Activated CD4-positive, alpha-beta T cell treated with anti-CD3 and anti-CD28 coated beads, Interleukin-2, amount 50 U/mL, for 4 hours (primary cell): ENCODE measurements at places on chromosomes 6 and 20.
A peak's percentile ranks its signal among the peaks of the same experiment; 100 is the strongest.

DNA sequence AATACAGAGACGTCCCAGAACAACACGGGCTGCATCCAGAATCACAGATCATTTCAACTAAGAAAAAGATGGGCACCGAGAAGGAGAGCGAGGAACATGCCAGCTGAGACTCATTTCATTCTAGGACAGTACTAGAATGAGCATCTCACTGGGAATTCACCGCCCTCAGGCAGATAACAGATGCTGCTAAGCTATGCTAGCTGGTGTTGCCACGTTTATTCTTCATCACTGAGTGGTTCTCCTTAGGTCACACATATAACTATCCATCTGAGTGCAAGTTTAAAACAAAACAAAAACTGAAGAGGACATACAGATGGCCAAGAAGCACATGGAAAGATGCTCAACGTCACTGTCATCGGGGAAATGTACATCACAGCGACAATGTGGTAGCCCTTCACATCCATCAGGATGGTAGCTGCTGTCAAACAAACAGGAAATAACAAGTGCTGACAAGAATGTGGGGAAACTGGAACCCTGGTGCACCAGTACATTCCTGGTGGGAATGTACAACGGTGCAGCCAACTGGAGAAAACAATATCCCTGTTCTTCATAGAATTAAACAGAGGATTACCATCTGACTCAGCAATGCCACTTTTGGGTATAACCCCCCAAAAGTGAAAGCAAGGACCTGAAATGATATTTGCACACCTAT, 97.6 kb downstream of the SLC22A23 start:
- DNase-seq: no peak

DNA sequence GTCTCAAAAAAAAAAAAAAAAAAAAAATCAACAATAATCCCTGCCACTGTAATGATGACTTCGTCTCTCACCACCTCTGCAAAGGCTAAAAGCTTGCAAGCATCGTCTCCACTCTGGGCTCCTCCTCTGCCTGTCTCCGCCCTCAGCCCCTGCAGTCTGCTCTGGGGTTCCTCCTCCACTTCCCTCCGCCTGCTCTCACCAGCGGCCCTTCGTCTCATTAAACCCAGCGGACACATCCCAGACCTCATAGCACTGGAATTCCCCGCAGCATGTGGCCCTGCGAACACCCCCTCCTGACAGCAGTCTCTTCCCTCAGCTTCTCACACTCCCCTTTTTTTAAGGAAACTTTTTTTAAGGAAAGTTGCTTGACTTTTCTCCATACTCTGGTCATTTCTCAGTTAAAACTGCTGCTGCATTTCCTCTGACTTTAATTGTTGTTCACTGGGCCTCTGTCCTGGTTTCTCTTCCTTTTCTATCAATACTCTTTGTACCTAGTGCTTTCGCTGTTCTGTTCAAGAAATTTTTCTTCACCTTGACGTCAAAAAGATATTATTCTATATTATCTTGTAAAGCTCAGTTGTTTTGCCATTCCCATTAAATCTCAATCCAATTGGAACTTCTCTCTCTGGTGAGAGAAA, 70.9 kb upstream of the PLEKHG1 start:
- DNase-seq: no peak

GRCh38 chr6:110400208-110400607, 15.2 kb downstream of the DDO start:
- no peak for DNase-seq

DNA sequence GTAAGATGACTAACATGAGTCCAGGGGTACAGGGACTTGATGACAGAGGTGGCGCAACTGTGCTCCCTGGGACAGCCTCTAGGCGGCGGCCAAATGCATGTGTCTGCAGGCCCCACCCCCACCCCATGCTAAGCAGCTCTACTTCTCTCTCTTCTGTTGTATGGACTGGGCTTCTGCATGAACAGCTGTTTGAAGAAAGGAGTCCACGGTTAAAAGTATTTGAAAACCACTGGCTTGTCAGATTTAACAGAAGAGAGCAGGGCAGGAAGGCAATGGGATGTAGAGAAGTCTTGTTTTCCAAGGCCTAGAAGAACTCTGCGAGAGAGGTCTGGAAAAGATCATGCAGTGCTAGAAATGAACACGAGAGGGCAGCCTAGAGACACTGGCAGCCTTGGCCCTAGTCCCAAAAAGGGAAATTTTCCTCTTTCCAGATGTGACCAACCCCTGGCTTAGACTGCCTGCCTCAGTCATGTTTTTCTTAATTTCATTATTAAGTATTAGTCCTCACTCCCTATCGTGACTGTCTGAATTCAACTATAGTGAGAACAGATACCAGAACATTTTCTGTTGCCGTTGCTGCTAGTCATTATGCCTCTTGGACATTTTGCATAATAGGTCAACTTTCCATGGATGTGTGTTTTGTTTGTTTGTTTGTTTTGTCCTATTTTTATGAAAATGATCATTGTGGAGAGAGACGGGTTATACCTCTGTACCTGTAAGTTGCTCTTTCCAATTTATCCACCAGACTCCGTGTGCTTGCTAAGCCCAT, 265.0 kb downstream of the ADGRG6 start:
- DNase-seq: peak; percentile 49

- DNase-seq: no peak
These were observed 29.5 kb downstream of the CDYL start for GRCh38 chr6:4805553-4806336.

DNA sequence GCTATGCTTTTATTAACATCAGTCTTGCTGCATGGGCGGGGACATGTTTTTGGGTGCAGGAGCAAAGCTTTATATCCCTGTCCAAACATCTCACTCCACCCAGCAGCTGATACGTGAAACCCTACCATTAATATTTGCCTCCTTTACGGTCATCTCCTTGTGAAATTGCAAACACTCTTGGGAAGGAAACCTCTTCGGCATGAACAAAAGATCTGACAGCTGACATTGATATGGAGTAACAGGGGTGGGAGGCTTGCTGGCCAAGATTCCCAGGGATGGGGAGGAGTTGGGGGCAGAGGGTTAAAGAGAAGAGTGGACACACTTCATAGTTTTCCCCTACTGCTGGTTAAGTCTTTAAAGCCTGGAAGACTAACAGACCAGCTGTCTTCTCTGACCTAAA, 22.2 kb upstream of the VEGFA start:
- no peak for DNase-seq

- DNase-seq: no peak
These were observed 19.6 kb downstream of the CYB5R4 start for GRCh38 chr6:83878902-83879644.

GRCh38 chr20:23605867-23606651, at the start of gene CST9:
CST9 (minus strand) TSS chr20:23605917; CDS start chr20:23605864, 53 bp downstream.
- no peak for DNase-seq

DNA sequence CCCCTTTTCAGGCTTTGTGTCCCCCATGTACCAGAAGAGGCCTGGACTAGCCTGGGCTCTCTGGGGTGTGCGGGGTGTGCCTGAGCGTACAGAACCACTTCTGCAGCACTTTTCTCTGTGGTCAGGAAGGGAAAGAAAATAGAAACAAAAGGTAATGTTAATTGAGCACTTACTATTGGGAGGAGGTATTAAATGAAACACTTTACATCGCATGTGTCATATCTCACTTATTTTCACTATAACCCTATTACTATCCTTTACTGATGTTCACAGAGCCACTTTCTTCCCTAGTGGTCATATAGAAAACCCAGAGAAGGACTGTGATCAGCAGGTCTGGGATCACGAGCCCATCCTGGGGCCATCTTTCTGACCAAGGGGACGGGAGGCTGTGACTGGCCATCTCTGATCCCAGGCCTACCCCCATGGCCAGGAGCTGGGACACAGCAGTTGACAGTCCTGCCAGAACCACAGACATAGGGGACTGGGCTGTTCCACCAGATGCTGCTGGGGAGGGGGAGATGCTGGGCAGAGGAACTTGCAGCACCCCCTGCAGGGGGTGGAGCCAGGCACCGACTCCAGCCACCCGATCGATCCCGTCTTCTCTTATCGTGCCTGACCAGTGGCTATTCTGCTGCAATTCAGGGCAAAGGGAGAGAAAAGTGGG, 107.6 kb downstream of the VEGFA start:
- DNase-seq: no peak

DNA sequence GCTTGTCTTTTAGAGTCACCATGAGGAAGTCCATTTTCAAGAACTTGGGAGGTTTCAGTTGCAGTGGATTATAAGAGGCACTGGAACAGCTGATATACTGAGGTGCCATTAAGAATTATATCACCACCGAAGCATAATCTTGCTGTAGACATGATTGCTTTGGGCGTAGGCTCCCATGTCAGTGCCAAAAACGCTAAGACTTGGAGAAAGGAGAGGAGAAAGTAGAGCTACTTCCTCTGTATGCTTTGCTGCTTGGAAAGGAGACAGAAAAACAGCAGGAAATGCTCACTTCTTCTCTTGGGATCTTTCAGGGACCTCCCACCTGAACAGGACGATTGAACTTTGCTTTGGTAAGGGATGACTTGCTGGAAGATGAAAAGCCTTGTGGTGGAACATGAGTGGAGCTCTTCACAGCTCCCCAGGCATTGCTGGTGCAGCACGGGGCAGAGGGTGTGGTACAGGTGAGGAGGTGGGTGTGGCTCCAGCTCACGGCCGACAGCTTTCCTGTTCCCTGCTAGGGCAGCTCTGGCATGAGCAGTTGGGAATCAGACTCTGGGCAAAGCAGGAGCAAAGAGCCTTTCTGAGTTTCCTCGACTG, 190.4 kb upstream of the JAG1 start:
- no peak for DNase-seq

DNA sequence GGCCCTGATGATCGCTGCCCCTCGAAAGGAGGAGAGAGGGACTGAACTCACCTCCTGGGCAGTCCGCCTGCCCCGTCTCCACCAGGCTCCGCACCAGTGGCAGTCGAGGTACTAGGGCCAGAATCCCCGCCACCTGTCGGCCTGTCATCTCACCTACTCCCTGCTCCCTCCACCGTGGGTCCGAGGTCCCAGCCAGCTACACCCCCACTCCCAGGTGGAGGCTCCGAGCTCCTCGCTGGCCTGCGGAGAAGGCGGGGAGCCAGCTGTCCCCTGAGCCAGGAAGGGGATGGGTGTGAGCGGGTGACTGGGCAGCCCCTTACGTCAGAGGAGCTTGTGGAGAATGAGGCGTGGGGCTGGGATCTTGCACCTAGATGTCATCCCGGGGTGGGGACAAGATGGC, 1066.5 kb upstream of the MANEA start:
- no peak for DNase-seq

- no peak for DNase-seq
These were observed 91.3 kb downstream of the FILIP1 start for GRCh38 chr6:75402296-75402695.

GRCh38 chr6:84428300-84428907, 201.0 kb upstream of the CEP162 start:
- no peak for DNase-seq

GRCh38 chr20:21323640-21324039, 20.5 kb downstream of the XRN2 start:
- DNase-seq: no peak

- DNase-seq: no peak
These were observed 29.4 kb downstream of the PLCB1 start for GRCh38 chr20:8161264-8162071.

GRCh38 chr20:956330-956951, 40.3 kb upstream of the ANGPT4 start:
- peak; percentile 67 for DNase-seq

DNA sequence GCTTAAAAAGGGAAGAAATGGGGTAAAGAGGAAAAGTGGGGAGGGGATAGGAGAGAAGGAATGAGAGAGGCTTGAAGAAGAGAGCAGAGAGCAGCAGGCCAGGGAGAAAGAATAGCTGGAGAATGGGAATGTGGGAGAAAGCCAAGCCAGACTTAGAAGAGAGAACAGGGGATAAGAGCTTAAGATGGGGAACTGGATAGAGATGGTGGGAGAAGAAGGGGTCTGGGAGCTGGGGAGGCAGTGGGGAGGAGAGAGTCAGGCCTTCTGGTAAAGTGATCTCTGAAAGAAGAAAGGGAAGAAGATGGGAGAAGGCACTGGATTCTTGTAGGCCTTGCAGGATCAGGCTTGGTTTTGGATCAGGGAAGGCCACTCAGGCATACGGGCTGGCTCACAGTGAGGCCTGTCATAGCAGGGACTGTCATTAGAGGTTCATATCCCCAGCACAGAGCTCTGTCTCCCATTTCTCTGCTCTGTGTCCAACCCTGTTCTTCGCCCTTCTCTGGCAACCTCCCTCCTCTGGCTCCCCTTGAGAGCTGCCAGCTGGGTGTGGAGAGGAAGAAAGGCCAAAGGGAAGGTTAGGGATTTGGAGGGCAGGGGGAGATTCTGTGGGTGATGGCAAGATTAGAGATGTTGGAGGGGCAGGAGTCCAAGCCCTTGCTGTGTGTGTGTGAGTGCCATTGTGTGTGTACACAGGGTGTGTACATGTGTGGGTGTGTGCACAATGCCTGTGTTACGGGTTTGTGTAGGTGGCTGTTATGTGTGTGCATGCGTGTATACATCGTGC, 9.3 kb downstream of the SYNGAP1 start:
- no peak for DNase-seq

DNA sequence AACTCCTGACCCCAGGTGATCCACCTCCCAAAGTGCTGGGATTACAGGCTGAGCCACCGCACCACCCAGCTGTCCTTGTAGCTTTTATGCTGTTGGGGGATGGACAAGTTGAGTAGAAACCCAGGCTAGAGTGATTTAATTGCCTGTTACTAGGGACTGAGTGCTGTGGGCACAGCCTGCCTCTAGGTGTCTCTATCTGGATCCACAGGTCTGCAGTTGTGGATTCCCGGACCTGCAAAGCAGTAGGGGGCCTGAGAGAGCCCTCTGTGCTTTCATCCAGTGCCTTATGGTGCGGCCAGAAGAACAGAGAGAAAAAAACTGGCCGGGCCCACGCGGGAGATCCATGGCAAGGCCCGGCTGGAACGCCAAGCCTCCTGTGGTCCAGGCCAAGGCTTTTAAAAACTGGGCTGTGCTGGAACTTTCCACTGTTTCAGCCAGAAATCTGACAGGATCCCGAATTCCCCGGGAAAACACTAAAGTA, 5.2 kb downstream of the SIRPA start:
- no peak for DNase-seq

GRCh38 chr6:134421501-134421900, 103.6 kb upstream of the SGK1 start:
- DNase-seq: no peak

- DNase-seq: no peak
These were observed 96.5 kb downstream of the SNAP25 start for GRCh38 chr20:10315138-10315537.

DNA sequence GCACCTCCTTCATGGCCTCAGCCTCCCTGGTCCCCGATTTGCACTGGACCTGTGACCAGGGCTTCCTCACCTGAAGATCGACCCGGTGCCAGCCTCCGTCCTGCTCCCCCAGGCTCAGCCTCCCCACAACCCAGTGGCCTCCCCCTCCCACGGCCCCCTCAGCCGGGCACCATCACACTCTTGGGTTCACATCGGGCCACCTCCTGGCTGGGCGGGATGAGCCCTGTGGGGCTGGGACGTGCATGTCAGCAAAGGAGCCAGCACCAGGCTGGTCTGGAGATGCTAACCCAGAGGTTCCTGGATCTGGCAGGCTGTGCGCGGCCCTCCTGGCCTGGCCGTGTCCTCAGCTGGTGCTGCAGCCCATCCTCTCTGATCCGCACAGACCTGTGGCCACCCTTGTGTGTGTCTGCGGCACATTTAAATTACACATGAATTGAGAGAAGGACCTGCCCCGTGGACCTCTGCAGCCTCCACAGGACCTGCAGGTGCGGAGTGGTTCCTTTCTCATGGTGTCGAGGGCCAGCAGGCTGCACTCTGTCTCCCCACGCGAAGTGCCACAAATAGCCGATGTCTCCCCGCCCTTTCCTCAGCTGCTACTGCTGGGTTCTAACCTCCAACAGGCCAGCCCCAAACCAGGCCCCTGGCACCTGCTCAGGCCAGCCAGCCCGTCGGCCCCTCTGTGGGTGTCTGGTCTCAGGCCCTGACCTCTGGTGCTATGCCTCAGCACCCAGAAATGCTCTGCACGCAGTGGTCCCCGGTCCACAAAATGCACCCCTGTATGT, 237.5 kb downstream of the ERMARD start:
- DNase-seq: no peak
